ENCODE measurements at places on chromosomes 1 and 21.

DNA sequence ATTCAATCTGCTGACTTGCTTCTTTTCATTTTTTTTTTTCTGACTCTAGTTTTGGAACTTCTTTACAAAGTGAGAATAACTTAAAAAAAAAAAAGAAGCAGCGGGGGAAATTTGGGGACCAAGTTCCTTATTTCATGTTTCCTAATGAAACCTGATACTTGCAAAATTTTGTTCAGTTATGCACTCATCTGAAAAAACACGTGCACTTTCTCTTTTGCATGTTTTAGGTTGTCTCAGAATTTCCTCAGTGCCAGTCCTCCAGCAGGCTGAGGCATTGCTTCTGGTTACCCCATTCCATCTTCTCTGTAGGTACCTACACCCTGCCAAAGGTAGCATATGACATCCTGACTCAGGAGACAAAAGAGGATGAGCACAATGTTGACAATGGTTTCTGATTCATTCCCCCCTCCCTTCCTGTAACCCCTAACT, 299.7 kb downstream of the GRIK1 start:
- DNase-seq: no peak

GRCh38 chr1:201346337-201346939, 31.0 kb downstream of the TNNT2 start:
- peak; percentile 82 for DNase-seq

- no peak for DNase-seq
Measured at GRCh38 chr1:39174390-39175081, 30.0 kb upstream of the MACF1 start.

- no peak for DNase-seq
Measured at GRCh38 chr1:179021873-179022272, 3.8 kb upstream of the FAM20B start.

- DNase-seq: no peak
Measured at GRCh38 chr1:96521994-96522760, 199.4 kb upstream of the PTBP2 start.

GRCh38 chr1:229203030-229203751, 67.7 kb upstream of the RAB4A start:
- peak; percentile 54 for DNase-seq

GRCh38 chr1:95169548-95169947, 52.4 kb downstream of the TLCD4 start:
- peak; percentile 73 for DNase-seq

GRCh38 chr21:34730756-34731445, 62.1 kb downstream of the CLIC6 start:
- DNase-seq: no peak

- DNase-seq: no peak
Measured at GRCh38 chr1:60173006-60173405, 99.4 kb upstream of the C1orf87 start.

- DNase-seq: no peak
Measured at GRCh38 chr21:35882791-35883240, 177.5 kb downstream of the SETD4 start.

- DNase-seq: no peak
Measured at GRCh38 chr1:168640182-168640581, 63.8 kb downstream of the XCL1 start.

DNA sequence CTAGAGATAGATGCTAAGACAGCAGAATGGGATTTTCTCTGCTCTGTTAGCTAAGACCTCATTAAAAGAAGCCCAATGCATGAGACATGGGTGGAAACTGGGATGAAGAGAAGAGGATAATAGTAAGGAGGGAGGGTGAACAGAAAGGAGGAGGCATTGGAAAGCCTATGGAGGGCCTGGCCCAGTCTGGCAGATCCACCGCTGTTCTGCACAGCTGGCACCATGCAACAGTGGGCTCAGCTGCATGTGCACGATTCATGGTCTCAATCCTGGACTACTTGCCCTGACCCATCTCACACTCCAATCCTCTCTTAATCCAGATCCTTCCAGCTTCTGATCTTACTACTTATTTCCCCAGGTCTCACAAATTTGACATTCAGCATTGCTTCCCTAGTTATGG, 2.2 kb downstream of the PHC2 start:
- no peak for DNase-seq

- DNase-seq: no peak
Measured at GRCh38 chr1:113765306-113766230, 6.3 kb upstream of the PHTF1 start.

DNA sequence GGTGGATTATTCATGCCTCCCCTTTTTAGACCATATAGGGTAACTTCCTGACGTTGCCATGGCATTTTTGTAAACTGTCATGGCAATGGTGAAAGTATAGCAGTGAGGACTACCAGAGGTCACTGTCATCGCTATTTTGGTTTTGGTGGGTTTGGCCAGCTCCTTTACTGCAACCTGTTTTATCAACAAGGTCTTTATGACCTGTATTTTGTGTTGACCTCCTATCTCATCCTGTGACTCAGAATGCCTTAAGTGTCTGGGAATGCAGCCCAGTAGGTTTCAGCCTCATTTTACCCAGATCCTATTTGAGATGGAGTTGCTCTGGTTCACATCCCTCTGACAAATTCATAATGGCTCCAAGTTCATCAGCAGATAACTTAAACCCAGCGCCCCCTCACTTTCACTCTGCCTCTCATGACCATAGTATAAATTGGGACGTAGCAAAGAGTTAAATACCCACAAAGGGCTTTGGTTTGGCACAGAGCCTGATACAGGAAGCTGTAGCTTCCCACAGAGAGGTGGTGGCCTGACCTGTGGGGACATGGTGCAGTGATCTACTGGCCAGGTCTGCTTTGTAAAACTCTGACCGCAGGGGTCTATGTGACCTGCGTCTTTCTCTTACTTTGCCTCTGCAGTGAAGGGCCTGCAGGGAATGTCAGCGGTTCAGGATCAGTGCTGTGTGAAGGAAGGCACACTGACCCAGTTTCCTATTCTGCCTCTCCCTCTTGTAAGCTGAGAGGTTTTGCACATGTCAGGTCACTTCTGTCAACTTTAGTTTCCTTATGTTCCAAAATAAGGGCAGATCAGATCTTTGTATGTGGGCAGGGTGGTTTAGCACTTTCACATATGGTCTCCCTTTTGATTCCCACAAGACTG, 78.1 kb upstream of the ZNF644 start:
- DNase-seq: peak; percentile 8

GRCh38 chr1:31955917-31956736, 18.0 kb upstream of the PTP4A2 start:
- DNase-seq: peak; percentile 92

DNA sequence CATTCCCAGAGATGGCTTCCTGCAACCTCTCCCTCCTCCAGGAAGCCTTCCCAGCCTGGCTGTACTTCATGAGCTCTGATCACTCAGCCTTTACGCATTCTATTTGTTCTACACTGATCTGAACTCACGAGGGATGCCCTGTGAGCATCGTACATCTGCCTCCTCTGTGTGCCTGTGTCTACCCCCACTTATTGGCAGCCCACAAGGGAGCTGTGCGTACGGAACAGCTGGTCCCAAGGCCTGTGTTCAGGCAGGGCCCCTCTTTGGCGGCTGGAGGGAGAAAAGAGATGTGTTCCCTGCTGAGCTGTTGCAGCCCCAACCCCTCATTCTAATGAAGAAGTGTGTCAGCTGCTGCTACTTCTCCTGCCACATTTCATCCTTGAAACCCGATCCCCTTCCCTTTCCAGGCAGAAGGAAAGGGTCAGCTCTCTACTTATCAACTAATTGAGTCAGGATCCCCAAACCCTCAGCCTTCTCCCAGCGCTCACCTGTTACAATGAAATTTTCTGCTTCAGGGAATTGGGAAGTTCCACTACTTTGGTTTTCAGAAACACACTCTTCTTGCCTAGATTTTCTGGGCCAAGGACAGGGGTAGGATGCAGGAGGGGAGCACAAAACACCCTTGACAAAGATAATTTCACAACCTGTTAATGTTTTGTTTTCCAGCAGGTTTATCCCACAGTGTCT, 3.2 kb downstream of the INKA2 start:
- no peak for DNase-seq

GRCh38 chr1:160657250-160657781, 10.5 kb upstream of the SLAMF1 start:
- no peak for DNase-seq

- peak; percentile 44 for DNase-seq
Measured at GRCh38 chr1:230594214-230594773, 48.0 kb upstream of the COG2 start.
